ENCODE measurements at places on chromosomes 2 and 18.

GRCh38 chr2:73255007-73255644 is 21.0 kb downstream of the CCT7 start:
- no peak for DNase-seq

DNA sequence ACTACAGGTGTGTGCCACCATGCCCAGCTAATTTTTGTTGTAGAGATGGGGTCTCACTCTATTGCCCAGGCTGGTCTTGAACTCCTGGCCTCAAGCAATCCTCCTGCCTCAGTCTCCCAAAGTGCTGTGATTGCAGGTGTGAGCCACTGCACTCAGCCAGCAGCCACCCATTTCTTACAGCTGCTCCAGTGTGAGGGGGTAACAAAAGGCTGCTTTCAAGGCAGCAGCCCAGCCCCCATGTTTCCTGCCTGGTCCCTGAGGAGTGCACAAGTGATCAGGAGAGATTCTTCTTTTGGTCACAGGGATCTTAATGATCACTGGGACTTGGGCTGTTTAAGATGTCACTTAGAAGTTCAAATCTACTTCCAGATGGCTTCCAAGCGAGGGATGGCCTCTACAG is 15.2 kb upstream of the CXCR4 start:
- DNase-seq: no peak

GRCh38 chr18:23897291-23897690 is 117.3 kb upstream of the TTC39C start:
- DNase-seq: no peak

DNA sequence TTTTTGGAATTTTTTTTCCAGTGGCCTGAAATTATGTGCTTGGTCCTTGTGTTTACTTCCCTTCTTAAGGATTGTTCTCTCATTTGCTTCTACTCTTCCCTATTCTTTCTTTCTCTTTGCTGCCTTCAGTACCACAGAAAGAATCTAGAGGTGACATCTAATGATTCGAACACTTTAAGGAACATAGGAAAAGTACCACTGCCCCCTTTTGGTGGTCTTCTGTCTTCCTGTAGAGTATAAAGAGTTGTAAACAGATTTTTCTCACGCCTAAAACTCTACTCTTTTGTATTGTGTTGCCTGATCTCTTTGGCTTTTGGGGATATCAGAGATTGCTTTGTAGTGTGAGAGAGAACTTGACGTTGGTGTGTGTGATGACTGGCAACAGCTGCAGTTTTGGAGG is 7.0 kb upstream of the SCTR start:
- peak; percentile 89 for DNase-seq

DNA sequence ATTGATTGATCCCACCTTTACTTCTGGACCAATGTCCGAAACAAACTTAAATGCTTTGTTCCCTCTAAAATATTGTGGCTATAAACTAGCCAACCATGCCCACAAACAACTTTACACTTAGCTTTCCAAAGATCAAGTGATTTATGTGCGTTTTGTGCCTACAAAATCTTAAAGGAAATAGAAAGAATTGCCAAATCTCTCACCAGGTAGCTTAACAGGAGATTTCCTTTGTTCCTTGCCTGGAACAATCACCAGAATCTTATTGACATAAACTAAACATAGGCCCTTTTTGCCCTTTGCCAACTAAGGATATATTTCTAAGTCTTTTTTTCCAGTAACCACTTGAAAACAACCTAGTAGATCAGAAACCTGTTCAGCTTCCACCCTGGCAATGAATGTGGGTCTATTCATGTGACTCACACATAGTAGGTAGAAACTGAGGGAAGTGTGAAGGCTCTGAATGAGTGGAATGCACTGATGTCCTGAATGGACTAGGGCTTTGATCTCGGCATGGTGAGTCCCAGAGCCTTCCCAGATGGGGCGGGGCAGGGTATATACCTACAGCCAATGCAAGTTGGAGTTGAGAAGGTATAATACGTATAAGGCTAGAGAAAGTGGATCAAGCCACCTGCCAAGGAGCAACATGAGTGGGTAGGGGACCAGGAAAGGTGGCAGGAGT is 94.6 kb upstream of the PPP1CB start:
- DNase-seq: no peak

- DNase-seq: no peak
These were observed 20.8 kb upstream of the ADAM23 start for GRCh38 chr2:206422493-206422892.

GRCh38 chr18:26255695-26256622 is 29.7 kb downstream of the TAF4B start:
- DNase-seq: no peak

DNA sequence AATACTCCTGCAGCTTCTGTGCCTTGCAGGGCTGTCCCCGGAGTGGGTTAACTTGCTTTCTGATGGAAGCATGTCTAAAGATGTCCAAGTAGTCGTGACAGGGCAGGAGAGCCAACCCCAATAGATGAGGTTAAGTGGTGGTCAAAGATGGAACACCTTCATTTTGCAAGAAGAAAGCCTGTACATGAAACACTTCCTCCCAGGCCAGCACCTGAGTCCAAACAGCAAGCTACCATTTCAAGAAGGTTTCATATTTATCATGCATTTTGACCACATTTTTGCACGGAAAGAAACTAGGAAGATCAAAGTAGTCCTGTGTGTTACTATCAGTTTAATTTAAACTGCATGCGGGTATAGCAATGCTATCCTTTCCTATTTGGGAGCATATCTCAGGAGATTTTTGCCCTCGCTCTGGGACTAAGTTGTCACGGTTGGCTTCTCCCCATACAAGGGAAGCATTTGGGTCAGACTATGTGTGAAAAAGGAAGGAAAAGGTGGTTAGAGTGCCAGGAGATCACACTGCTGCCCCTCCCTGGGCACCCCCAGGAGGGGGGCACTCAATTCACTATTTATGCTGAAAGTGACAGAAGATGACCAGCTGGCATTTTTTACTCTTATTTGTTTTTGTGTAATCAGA is 187.6 kb downstream of the ZNF521 start:
- no peak for DNase-seq

GRCh38 chr2:58720770-58721697 is 479.9 kb upstream of the FANCL start:
- DNase-seq: peak; percentile 44

GRCh38 chr18:70221156-70221914 is 15.8 kb upstream of the RTTN start:
- peak; percentile 71 for DNase-seq

GRCh38 chr18:6782861-6783260 is 53.3 kb downstream of the ARHGAP28 start:
- no peak for DNase-seq

- no peak for DNase-seq
These were observed 105.5 kb downstream of the FAM168B start for GRCh38 chr2:130987519-130988425.

- DNase-seq: no peak
These were observed 7.1 kb upstream of the FIGLA start for GRCh38 chr2:70797506-70797905.

DNA sequence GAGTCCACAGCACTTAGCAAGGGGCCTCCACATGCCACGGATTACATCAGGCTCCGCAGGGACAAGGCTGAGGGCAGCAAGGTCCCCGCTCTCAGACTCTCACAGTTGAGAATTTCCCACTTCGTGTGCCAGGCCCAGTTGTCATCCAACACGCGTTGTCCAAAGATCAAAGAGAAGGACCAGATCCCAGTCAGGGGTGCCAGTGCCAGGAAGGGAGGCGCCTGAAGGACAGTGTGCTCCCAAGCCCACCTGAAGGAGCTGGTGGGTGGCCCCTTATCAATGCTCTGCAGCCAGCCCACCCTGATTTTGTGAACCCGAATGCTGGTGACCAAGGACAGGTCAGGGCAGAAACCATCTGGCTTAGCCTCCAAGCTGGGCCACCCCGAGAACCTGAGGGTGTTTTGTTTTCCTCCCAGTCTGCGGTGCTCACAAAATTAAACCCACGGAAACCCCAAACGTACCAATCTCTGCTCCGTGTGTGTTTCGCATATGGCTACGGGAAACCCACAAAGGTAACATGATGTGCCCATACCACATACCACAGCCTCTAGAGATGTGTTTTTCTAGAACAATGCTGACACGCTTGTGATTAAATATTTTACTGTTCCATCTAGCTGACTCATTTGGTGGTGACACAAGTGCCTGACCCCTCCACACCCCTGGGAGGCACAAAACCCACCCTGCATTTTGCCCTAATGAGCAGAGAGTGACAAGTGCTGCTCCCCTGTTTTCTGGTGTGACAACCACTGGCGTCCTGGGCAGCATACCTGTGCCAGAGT is 24.5 kb downstream of the CRACDL start:
- no peak for DNase-seq

GRCh38 chr2:42182654-42183308 is 13.6 kb downstream of the EML4 start:
- no peak for DNase-seq

Data from GM23338 (cell line).